ENCODE measurements at places on chromosomes 7 and 10.

DNA sequence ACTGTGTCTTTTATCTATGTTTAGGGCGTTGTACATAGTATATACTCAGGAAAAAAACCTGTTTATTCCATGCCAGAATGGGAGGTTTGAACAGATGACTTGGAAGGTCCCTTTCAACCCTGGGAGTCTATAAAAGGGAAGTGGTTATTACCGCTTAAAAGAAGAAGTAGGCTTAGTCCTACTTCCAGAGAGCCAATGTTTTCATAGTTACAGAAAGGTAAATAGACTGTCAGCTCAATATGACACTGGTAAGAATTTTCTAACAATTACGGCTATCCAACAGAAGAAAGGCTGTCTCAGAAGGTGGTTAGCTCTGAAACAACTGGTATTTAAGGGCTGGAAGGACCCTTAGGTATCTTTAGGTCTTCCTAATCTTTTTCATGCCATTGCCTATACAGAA lies 1.1 kb upstream of the TFAM start:
- no peak for DNase-seq

GRCh38 chr10:101230183-101230917 lies 1.1 kb upstream of the LBX1 start:
- DNase-seq, result no peak

DNA sequence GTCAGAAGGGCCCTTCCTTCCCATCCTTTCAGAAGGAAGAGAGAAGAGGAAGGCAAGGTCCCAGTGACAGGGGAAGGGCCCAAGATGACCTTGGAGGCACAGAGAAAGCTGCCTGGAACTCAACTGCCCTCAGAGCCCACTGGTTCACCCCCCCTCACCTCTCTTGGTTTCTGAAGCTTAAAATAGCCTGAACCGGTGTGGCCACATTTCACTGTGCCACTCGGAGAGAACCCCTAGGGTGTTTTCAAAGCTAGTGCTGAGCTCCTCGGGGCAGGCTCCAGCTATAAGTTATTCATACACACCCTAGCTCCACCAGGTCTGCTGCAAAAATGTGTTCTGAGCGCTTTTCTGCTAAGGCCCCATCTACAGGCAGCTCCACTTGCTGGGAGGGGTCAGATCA lies 60.9 kb upstream of the ADRB1 start:
- no peak for DNase-seq

DNA sequence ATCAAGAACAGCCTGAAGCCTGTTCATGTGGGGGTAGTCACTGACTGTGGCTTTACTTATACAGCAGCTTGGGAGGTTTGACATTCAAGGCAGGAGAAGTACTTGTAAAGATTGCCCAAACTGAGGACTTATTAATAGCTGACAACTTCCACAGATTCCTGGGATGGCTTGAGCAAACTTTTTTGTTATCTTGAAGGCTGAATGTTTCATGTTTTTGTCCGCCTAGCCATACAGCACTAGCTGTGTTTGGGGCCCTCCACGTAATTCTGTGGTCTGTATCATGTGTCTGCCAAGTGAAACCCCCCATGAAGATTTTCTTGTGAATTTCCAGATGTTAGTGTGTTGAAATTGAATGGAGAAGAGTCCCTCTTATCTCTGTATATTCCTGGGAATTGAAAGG lies 38.6 kb downstream of the FAS start:
- DNase-seq, result no peak

- DNase-seq, result no peak
These were observed 141.6 kb downstream of the EMX2 start for GRCh38 chr10:117684046-117684610.

GRCh38 chr7:107879400-107880035 lies 11.5 kb upstream of the DLD start:
- DNase-seq, result peak; percentile 62

- DNase-seq, result no peak
These were observed 64.1 kb downstream of the TMEM168 start for GRCh38 chr7:112726076-112726475.

DNA sequence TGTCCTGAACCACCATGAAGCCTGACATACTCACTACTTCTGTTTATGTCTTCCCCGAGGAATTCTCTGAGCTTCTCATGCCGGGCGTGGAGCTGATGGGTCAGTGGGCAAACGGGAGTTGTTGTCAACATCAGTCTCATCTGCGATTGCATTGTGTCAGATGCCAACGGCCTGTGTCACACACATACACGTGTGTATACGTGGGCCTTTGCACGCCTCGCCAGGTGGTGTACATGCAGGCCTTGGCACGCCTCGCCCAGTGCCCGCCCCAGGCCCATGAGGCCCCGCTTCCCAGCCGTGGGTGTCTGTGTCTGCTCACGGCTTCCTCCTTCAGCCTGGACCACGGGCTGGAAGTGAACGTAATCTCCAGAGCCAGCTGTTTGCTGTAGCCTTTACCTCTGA lies 7.5 kb upstream of the CSGALNACT2 start:
- DNase-seq, result no peak

DNA sequence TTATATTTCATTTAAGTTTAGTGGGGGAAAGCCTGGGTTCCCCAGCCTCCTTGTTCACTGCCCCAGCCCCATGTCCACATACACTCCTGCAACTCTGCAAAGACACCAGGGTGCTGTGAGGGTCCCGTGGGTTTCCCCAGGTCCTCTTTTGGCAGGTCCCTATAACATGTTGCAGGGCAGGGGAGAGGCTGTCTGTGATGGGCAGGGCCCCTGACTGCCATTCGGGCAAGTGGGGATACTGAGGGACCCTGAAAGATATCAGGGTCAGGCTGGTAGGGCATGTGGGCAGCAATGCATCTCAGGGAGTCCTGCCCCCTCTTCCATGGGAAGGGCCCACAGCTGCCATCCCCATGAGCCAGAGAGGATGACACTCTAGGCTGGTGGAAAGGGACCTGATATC lies 28.4 kb downstream of the RASGEF1A start:
- no peak for DNase-seq

DNA sequence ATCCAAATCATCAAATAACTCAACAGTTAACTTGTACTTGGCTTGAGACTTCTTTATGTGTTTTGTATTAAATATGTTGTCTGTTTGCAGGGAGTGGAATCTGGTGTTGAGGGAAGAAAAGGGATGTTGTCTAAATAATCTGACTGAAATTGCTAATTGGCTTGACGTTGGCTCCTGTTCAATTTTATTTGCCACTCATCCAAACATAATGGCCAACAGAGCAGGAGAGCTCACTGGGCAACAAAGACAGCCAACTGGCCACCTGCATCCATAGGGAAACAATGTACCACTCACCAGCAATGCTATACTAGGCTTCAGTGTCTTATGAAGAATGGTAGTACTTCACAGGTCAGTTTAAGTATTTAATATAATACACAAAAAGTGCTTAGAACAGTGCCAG lies 80.5 kb downstream of the FAM13C start:
- DNase-seq, result no peak

DNA sequence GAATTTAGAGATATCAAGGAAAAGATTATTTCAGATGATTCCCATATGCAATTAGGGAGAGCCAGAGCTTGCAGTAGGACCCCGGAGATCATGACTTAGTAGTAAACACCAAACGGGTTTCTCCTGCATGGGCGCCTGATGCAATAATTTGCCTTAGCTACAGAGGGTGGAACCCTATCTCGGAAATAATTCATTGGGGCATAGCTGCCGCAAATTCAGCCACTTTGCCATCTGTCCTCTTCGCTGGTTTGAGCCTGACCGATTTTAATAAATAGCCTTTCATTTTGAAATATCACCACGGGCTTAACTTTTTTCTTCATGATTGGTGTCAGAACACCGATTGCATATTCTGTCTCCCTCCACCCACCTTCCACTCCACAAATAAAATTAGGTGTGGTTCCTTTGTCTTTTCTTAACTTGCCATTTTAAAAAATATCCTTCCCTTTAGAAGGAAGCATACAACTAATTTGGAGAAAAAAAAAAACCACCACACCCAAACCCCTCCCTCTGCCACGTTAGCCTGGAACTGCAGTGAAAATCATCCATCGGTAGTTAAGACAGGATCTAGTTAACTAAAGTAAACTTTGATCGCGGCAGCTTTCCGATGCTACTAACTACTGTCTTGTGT lies 1.4 kb downstream of the GARS1 start:
- peak; percentile 5 for DNase-seq

All from G401 (cell line).